Heart right ventricle (tissue), 16 donors: ENCODE measurements at places on chromosomes 7 and 10. TPM values are rescaled to one million over a fixed set of nuclear protein-coding genes. Genes with fewer than 3 reads are reported as not detected.

- DNase-seq: no peak
Measured at GRCh38 chr7:34177476-34177875, 272.1 kb downstream of the BMPER start.

DNA sequence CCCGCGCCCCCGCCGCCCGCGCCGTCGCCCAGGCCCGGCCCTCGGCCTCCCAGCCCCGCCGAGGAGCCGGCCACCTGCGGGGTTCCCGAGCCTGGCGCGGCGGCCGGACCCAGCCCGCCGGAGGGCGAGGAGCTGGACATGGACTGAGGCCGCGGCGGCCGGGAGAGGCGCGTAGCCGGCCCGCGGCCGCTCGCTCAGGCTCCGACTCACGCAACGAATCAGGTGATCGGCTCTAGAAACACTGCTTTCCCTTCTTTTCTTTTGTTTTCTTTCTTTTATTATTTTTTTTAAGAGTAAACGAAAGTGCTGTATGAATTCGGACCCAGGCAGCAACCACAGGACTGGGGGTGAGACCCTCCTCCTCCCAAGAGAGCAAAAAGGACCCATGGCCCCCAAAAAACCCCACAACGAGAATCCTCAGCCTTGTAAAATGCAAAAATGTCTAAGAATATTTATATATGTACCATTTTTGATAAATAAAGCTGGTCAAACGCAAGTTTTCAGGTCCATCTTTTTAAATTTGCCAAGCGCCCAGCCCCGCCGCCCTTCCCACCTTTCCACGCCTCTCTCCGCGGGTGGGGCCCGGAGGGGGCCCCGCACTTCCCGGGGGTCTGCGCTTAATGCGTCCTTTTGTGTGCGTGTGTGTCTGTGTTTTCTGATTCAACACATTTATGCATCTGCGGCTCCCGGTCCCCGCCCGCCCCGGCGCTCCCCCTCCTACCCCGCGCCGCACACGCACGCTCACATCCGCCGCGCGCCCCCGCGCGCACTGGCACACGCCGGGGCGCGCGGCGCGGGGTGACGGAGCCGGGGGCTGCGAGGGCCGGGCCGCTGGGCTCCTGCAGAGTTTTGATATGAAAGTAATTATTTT lies 4.4 kb downstream of the UNCX start:
- DNase-seq: no peak

GRCh38 chr7:77396894-77397547 lies 19.1 kb downstream of the GSAP start:
- DNase-seq: no peak

GRCh38 chr10:122884166-122884565 lies 4.8 kb upstream of the FAM24B start:
- no peak for DNase-seq

DNA sequence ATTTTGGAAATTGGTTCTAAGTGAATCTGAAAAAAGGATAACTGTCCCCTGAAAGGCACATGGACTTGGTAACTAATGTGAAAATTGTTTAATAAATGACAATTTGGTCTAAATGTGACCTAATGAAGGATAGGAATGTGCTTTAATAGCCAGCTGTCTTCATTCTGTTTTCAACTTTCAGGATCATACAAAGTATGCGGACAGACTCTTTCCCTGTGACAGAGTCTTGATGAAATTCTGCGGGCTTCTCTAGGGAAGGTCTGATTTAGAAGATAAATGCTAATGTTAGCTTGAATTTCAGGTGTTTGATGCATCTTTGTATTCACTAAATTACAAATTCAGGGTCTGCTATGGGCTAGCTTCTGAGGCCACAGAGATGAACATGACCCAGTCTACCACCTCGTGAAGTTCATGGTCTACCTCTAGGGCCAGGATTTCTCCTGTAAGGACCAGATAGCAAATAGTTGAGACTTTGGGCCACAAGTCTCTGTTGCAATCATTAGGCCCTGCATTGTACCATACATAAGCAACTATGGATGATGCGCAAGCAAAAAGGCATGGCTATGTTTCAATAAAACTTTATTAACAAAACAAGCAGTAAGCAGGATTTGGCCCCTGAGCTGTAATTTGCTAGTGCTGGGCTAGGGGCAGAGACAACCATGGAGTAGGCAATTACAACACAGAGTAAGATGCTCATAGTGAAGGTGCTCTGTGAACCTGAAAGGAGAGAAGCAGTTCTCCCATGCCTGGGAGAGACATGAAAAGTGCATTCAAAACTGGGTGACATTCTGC lies 368.6 kb downstream of the INHBA start:
- no peak for DNase-seq

DNA sequence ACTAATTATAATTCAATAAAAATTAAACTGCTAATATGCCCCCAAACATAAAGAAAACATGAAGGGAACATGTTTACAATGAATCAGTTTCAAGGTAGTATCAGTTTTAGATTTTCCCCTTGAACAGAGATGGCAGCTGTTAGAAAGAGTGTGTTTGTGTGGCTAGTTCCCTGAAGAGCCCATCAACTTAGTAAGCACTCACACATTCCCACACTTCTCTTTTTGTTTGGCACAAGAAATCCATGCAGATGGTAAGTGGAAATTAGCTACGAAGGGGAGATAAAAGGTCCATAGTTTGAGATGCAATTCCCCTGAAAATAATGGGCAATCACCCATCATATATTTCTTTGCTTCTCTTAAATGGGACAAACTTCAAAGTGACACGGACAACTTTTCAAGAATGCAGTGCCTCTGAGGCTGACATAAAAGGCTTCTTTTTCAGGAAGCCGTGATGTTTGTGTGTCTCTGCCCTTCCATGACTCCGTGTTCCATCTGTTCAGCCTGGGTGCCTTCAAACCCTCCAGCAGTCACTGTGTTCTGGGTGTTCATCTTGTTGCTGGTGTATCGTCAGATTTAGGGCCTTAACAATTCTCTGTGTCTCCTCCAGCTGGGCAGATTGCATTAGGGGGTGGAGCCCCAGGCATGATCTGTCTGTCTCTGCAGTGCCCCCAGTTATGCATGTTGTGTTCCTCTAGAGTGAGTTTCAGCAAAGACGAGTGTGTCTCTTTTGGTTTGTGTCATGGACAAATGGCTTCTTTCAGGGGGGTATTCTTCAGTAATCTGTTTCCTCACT lies 259.5 kb upstream of the NPY start:
- no peak for DNase-seq

DNA sequence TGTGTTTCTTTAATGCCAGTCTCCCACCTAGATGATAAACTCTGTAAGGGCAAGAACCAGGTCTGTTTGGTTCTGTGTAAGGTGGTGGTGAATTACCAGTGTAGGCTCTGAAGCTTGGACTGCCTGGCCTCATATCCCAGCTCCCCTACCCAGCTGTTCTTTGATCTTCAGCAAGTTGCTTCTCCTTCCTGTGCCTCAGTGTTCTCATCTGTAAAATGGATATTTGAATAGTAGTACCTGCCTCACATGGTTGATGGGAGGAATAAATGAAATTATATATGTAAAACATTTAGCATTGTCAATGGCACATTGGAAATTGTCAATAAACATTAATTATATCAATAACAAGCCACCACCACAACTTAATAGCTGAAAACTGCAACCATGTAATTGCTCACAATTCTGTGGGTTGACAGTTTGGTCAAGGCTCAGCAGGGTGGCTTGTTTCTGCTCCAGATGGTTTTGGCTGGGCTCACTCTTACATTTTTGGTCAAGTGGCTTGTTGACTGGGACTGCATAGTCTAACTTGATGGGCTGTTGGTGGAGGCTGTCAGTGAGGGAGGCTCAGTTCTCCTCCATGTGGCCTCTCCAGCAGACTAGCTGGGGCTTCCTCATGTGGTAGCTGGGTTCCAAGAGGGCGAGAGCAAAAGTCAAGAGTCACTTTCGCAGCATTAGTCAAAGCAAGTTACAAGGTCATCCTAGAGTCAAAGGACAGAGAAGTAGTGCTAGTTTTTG lies 84.5 kb upstream of the DUSP5 start:
- no peak for DNase-seq

DNA sequence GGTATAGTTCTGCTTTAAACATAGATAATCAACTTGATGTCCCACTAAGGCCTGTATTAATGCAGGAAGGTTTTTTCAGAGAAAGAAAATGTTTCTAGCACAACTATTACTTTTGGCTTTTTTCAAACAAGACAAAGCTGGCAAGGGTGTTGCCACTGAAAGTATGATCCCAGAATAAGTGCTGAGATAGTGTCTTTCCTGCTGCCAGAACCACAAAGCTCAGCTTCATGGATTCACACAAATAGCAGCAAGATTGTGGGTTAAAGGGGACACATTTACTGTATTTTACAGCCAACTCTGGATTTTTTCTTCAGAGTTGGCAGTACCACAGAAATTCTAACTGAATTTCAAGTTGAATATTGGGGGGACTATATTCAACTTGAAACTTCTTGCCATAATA lies 4.3 kb downstream of the NCOA4 start:
- DNase-seq: no peak

DNA sequence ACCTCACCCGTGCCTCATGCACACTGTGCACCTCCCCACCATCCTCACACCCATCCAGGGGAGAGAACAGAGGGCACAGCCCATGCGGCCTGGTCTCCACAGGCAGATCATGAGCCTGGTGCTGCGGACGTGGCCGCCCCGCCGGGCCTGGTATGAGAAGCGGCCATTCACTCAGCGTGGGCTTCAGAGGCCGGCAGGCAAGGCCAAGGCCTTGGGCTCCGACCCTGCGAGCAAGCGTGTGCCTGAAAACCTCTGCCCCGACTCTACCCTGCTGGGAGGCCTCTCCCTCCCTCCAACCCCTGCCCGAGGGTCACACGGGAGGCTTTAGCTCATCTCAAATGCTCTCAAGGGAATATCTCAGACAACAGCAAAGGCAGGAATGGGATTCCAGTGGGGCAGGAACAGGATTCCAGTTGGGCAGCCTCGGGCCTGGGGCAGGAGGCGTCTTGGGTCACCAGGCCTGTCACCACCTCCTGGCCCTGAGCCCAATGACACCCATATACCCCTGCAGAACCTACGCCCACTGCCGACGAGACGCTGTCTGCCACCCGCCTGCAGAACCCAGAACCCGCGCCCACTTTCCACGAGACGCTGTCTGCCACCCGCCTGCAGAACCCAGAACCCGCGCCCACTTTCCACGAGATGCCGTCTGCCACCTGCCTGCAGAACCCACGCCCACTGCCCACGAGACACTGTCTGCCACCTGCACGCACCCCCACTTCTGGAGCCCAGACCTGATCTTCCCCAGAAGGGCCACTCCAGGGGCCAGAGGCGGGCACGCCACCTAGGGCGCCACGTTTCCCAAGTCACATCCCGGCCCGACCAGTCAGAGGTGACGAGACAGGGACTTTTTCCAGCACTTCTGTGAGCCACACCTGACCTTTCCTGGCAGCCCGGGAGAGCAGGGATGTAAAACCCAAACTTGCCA lies 38.9 kb downstream of the ADAP1 start:
- no peak for DNase-seq

- no peak for DNase-seq
Measured at GRCh38 chr10:63375859-63376258, 89.9 kb downstream of the JMJD1C start.

DNA sequence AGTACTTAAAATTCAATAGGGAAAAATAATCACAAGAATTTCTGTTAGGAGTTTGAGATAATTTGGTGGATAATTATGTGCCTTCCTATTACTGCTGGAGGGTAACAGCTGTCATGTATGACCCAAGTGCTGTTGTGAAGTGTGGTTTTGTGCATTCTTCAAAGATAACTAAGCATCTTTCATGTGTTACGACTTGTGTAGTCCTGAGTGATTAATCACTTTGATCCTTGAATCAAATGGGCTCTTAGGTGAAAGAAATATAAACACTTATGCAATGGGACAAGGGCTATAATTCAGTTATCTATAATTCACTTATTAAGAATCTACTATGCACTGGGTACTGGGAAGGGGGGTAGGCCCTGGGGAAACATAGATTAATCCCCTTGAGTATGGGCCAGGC lies 89.0 kb downstream of the CH25H start:
- no peak for DNase-seq

GRCh38 chr10:7532723-7533498 lies 122.1 kb upstream of the SFMBT2 start:
- DNase-seq: no peak

DNA sequence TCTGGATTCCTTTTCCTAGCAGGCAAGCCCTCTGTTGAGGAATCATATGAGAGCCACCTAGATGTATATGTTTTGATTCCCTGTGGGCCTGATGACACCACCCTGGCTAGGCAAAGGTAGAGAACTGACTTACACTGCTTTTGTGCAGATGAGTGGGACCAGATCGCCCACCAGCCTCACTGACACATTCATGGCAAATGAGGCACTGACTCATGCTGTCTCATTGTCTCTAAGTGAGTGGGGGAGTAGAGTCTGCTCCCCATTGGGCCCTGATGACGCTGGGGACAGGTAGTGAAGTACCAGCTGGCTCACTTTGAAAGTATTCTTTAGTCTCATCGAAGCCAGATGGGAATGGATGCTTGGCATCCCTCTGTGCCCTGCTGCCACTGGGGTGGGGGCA lies 326.3 kb downstream of the ABCA13 start:
- no peak for DNase-seq

DNA sequence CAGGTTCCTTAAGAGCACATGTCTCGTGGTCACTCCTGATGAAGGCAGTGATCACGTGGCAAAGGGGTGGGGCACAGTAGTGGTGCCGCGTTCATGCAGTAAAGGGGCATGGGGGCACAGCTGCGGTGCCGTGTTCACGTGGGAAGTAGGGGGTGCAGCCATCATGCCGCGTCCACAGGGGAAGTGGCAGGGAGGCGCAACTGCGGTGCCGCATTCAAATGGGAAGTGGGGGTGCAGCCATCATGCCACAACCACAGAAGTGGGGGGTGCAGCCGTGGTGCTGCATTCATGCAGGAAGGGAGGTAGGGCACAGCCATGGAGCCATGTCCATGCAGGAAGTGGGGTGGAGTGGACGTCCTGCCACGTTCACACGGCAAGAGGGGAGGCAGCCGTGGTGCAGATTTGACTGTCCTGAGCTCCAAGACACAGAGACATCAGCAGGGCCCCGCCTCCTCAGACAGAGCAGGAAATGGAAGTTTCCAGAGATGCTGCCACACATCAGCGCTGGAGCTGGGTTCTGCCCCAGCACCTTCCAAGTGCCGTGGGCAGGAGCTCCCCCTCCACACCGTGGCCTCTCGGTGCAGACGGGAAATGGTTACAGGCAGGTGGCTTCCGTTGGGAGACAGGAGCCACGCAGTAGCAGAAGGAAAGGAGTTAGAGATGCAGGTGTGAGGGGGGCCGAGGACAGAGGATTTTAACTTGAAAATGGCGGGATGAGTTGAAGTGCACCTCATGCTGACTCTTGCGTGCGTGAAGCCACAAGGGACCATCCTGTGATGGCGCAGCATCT lies 95.0 kb upstream of the DDC start:
- DNase-seq: no peak

The SSC4D gene
- polyA plus RNA-seq: 1.9 TPM

The CCL24 gene
- polyA plus RNA-seq: not detected
